ENCODE measurements at places on chromosomes 11 and 22.

GRCh38 chr11:12801976-12802375, 127.8 kb downstream of the TEAD1 start:
- DNase-seq: no peak

- DNase-seq: no peak
Measured at GRCh38 chr11:102391549-102392237, 44.7 kb downstream of the BIRC2 start.

GRCh38 chr11:1034456-1035295, 1.8 kb downstream of the MUC6 start:
- DNase-seq: no peak

DNA sequence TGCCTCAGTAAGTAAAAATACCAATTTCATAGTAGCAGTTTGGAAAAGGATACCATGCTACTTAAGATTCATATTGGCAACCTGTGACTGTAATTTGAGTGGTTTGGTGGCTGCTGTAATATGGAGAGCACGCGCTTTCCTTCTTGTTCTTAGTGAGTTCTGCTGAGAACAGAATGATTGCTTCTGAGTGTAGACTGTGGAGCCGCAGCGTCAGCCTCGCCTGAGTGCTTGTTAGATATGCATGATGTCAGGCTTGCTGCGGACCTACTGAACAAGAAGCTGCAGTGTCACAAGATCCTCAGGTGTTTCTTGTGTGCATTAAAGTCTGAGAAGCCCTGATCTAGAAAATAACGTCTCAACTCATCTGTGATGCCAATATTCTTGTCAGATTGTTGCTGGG, 143.2 kb downstream of the ARHGAP42 start:
- DNase-seq: no peak

- DNase-seq: no peak
Measured at GRCh38 chr22:24265734-24266133, 4.9 kb upstream of the SPECC1L start.

- no peak for DNase-seq
Measured at GRCh38 chr11:105899772-105900171, 122.3 kb downstream of the MSANTD4 start.

- DNase-seq: no peak
Measured at GRCh38 chr11:120385110-120385509, 48.9 kb downstream of the ARHGEF12 start.

- peak; percentile 2 for DNase-seq
Measured at GRCh38 chr11:71153005-71153390, 99.4 kb downstream of the SHANK2 start.

- peak; percentile 37 for DNase-seq
Measured at GRCh38 chr11:95544095-95544856, 245.3 kb downstream of the FAM76B start.

Data from cardiac fibroblast (primary cell).